Hippocampal formation (tissue), 2 donors: ENCODE measurements at places on chromosomes 16 and 17.

GRCh38 chr17:40326014-40326831, 17.2 kb downstream of the RARA start:
- DNase-seq: no peak

DNA sequence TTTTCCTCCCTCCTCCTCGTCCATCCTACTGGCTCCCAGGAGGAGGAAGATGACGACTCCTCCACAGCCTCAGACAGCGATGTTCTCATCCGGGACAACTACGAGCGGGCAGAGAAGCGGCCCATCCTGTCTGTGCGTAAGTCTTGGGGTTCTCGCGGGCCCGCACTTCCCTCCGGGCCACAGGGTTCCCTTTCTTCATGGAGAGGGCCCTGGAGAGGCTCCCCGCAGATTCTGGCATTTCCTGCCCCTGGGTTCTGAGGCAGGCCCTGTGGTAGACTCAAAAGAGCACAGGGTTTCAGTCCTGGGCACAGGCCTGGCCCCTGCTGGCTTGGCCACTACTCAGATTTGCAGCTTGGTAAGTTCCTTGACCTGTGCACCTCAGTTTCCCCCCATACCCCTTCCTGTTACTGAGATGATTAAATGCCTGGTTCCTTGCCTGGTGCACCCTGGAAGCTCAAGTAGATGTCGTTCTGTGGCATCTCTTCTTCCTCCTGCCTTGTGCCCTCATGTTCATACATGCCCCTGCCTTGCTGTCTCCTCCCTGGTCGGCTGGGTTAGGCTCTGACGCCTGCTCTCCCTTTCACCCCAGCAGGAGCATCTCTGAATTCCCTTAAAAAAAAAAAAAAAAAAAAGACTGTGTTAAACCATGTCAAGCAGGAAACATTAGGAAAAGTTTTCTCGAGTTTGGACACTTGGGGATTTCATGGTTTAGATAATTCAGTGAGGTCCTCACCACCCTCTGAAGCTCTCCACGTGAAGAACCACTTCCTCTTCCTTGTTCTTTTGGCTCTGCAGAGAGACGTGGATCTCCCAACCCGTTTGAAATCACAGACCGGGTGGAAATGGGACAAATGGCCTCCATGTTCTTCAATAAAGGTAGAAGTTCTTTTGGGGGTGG, 14.3 kb upstream of the NAT9 start:
- no peak for DNase-seq

- no peak for DNase-seq
Observed at GRCh38 chr16:57503366-57503765, 17.1 kb upstream of the DOK4 start.

DNA sequence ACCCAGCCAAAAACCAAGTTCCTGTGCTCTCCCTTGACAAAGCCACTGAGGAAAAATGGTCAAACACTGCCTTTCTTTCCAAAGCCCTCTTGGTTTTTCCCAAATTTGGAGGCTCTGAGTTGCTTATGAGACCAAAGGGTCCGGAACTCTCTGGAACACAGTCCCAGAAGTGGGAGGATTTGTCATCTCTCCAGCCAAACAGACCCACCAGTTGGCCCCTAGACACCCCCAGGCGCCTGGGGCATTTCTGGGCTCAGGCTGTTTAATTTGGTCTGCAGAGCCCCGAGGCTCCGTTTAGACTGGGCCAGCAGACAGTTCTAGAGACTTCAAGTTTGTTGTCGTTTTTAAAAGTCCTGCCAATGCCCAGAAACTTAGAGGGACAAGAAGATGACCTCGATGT, 239.1 kb downstream of the SEC14L1 start:
- no peak for DNase-seq

- DNase-seq: no peak
Observed at GRCh38 chr17:45262516-45263476, 902 bp upstream of the SPATA32 start.

DNA sequence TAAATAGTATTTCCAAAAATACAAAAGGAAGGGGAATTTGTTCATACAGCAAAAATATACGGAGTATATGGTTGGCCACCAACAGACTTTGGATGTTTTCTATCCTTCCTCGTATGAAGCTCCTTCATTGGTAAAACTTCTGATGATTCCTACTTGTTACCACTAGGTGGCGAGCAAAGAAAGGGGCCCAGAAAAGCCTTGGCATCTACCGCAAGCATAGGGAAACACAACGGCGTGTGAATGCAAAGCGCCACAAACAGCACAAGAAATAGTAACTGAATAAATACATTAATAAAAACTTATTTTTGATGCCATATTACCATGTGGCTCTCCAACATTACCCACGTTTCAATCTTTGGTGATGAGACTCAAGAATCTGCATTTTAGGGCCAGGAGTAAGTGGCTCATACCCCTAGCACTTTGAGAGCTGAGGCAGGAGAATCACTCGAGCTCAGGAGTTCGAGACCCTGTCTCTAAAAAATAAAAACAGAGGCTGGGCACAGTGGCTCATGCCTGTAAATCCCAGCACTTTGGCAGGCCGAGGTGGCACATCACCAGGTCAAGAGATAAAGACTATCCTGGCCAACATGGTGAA, 34.5 kb downstream of the YWHAE start:
- DNase-seq: peak; percentile 86

- DNase-seq: no peak
Observed at GRCh38 chr17:5667871-5668270, 83.6 kb upstream of the NLRP1 start.

GRCh38 chr17:40241252-40241834, 22.2 kb downstream of the WIPF2 start:
- DNase-seq: no peak

DNA sequence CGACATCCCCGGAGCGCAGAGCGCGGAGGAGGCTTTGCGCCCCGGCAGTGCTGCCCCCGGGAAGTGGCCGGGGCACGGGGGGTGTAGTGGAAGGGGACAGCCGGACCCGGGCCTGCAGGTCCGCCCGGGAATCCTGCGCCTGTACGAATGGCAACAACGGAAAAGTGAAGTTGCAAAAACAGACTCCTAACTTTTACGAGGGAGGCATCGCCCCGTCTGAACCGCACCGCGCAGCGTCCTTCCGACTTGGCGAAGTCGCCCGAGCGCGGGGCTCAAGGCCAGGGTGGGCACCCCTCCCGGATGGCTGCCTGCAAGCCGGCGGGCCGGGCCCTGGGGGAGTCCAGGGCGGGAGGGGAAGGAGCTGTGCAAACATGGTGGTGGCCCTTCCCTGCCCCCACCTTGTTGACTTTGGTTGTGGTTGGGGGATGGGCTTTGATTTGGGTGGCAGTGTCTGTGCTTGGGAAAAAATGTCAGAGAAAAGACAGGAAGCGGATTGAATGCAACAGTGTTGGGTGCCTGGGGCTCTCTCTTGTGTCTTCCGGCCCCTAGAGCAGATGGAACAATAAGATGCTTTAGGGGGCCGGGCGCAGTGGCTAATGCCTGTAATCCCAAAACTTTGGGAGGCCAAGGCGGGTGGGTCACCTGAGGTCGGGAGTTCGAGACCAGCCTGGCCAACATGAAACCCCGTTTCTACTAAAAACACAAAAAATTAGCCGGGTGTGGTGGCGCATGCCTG, 675 bp downstream of the RNF213 start:
- peak; percentile 26 for DNase-seq

- DNase-seq: no peak
Observed at GRCh38 chr17:28334666-28335200, 539 bp downstream of the IFT20 start.

- DNase-seq: no peak
Observed at GRCh38 chr17:67489273-67489672, 112.2 kb downstream of the PITPNC1 start.

DNA sequence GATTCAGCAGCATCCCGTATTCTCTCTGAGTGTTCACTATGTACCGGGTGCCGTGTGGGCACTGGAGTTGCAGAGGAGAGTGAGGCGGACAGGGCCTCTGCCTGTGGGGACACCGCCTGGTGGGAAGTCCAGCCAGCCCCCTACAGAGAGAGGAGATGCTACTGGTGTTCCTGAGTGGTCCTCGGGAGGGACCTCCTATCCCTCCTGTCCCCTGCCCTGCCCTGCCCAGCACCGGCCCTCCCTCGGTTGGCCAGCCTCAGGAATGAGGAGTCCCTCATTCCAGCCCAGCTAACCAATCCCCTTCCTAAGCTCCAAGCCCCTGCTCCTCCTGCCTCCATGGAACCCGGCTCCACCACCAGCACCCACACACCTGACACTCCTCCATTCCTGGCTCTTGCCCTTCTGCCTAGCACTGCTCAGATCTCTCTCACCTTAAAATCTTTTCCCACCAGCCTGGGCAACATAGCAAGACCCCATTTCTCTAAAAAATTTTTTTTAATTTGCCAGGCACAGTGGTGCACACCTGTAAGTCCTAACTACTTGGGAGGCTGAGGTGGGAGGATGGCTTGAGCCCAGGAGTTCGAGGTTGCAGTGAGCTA, 2.0 kb downstream of the ASGR2 start:
- DNase-seq: no peak

DNA sequence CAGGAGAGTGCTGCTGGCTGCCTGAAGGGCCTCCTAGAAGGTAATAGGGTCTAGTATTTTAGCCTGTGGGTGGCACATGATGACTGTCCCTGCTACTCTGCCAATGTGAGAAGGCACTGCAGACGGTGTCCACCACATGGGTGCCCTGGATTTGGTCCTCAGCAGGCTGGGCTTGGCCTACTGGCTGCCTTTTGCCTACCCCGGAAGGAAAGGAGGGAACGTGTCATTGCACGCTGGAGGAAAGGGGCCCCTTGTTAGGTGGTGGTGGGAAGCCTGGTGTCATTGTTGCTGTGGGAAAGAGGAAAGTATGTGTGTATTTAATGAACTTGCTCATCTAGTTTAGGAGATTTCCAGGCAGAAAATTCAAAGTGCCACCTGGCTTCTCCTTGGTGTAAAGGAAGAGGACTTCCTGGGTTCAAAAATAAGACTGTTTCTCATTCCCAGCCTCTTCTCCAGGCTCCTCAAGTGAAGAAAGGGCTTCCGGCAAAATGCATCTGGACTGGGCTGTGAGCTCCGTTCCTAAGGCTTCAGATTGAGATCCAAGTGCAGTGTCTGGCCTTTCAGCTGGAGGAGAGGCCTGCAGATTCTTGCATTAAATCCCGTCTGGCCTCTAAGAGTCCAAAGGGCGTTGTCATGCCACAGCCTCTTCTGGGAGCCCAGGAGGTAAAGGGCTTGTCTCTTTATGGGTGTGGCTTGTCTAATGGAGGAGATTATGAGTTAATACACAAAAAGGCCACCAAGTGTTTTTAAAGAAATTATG, 55.1 kb downstream of the RPTOR start:
- no peak for DNase-seq

DNA sequence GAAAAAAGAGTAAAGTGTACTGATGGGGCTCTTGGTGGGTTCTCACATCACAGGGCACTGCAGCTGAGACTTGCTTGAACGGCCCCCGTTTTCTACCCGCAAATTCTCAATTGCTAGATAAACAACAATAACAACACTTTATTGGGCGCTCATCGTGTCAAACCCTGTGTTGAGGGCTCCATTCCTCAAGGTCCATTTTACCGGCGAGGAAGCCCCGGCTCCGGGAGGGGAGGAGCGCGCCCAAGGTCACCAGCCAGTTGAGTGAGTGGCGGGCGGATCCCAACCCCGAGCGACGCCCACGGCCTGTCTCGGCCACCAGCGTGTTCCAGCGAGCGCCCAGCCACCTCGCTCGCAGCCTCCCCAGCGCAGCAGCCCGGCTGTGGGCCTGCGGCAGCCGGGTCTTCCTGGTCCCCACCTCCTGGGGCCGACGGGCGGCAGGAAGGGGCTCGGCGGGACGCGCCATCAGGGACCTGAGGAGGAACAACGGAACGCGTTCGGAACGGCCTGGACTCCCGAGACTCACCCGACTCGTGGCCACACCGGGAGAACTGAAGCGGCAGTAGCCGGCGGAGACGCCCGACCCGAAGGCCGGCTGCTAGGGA, 373 bp downstream of the CMC2 start:
- no peak for DNase-seq

- no peak for DNase-seq
Observed at GRCh38 chr17:17460038-17460437, 16.8 kb upstream of the MED9 start.

DNA sequence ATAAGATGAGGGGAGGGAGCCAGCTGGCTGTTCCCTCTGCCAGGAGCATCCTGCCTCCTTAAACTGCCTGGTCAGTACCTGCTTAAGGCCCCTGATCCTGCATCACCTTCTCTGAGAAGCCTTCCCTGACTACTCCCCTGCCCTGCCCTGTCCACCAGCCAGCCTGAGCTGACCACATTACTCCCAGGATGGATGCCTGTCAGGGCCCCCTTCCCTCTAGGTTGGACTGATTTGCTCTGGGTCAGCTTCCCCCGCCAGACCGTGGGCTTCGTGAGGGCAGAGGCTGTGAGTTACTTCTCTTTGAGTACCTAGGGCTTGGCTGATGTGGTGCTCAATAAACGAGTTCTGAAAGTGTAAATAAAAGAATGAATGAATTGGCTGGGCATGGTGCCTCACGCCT, 63.3 kb downstream of the WSB1 start:
- DNase-seq: no peak
